ENCODE measurements at places on chromosomes 3 and 15.
A peak's percentile ranks its signal among the peaks of the same experiment; 100 is the strongest.

GRCh38 chr3:117512975-117513374 is 803.4 kb downstream of the TUSC7 start:
- DNase-seq = no peak

DNA sequence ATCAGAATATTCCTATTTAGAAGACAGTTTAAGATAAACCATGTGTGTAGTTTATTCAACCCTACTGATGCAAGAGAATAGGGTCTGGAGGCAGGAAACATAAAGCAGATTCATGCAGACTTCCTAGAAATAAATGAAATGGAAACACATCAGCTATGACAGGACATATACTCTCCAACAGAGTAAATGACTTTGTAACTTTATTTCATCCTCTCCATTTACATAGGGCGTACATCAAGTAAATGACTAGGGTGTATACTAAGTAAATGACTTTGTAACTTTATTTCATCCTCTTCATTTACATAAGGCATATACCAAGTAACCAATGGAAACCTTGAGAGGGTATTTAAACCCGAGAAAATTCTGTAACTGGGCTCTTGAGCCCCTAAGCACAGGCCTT is 17.6 kb upstream of the SRPRB start:
- no peak for DNase-seq

DNA sequence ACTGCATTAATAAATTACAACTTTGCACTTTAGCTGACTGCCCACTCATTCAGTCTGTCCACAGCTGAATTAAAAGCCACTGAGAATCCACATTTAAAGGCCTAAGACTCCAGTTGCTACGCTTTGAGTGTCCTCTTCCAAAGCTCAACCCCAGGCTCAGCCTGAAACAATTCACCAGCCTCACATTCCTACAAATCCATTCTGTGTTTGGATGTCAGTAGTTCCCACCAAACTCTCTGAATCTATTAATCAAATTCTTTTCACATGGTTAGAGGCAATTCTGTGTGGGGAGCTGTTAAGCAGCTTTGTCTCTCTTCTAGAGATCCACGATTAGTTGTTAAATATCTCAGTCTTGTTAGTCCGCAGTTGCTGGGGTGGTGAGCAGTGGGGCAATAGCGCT is 116.8 kb upstream of the UBE2E2 start:
- DNase-seq = no peak

DNA sequence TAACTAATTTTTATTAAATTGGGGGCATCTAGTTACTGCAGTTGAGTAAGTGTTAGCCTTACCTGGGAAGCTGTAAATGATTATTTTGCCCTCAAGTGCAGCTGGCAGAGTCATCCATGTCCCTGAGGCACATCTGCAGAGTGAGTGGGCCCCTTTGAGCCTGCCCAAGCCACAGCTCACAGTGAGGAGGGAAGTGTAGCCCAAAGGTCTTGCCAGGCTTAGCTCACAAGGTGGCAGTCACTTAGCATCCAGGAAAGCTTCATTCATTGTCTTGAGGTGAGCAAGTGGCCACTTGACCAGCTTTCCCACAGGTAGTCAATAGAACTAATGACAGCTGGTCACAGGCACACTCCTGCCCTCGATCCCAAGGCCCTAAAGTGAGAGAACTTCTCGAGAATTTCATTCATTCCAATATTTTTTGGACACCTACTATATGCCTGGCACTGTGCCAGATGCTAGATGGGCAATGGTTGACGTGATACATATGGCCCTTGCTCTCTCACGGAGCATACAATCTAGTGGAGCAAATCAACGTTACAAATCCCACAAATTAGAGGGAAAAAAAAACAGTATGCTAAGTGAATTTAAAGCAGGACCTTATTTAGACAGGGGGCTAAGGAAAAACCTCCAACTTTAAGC is 163.3 kb upstream of the IL12A start:
- no peak for DNase-seq

DNA sequence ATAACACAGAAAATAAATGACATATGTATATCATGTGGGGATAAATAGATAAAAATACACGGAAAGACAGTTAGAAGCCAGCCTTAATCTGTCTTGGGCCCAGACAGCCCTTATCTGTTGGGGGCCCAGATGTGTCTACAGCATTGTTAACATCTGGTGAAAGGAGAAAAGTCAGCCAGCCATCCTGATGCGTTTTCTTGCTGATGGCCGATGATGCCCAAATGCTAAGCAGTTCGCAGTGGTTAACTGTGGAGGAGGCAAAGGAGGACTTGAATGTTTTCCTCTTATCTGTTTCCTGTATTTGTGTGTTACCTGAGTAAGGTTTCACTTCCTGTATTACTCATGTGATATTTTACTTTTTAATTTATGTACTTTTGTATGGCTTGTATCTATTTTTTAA is 46.2 kb downstream of the NOX5 start:
- no peak for DNase-seq

DNA sequence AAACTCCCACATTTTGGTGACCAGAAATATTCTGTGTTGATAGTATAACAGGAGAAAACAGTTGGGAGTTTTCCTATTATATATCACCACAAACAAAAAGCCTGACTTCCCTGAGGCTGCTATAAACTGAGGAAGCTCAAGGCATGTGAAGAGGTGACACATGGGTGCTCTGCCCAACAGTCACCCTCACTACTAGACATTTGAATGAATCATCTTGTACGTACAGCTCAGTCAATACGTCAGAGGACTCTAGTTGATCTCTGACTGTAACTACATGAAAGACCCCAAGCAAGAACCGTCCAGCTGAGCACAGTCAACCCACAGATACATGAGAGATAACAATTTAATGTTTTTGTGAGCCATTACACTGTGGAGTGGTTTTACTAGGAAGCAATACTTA is 338.3 kb upstream of the ATP11B start:
- DNase-seq = no peak

DNA sequence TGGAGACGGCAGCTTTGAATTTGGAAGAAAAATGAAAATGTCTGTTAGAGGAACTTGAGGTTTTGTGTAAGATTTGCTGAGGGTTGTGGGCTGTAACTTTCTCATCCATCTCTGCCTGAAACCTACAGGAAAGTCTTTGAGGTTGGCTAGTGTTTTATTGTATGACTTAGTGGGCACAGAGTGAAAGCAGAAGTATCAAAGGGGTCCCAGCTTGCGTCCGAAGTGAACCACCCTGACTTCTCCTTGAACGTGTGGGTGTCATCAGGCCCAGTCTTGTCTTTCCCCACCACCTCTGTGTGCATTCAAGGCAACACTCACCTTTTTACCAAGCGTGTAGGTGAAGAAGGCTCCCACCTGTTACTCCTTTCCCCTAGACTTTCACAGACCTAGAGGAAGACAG is 682.1 kb upstream of the CFAP20DC start:
- no peak for DNase-seq

DNA sequence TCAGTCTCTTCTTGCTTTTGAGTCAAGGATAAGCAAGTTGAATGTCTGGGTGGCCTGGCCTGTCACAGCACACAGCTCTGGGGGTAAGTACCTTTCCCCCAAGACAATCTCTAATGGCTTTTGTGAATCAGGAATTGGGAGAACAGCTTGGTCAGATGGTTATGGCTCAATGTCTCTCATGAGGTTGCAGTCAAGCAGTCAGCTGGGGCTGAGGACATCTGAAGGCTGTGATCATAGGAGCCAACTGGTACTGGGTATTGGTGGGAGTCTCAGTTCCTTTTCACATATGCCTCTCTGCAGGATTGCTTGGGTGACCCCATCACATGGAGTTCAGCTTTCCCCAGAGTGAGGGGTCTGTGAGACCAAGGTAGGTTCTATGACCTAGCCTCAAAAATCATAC is 33.0 kb upstream of the TMEM158 start:
- DNase-seq = no peak

DNA sequence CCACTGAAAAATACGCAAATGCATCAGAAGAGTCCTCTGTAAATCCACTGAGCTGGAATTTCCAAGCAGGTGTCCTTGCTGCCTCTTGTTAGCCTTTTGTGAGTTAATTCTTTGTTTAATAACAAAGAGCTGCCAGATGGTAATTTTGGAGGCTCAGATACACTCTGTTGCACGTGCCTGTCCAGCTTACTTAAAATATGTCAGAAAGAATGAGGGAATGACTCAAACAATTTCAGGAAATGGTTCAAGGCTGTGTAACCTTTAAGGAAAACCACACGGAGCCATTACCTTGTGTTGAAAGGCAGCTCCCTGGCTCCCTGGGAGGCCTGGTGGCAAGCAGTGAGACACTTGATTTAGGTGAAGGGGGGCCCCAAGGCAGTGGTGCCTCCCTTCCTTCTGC is 302.2 kb upstream of the CTDSPL start:
- no peak for DNase-seq

DNA sequence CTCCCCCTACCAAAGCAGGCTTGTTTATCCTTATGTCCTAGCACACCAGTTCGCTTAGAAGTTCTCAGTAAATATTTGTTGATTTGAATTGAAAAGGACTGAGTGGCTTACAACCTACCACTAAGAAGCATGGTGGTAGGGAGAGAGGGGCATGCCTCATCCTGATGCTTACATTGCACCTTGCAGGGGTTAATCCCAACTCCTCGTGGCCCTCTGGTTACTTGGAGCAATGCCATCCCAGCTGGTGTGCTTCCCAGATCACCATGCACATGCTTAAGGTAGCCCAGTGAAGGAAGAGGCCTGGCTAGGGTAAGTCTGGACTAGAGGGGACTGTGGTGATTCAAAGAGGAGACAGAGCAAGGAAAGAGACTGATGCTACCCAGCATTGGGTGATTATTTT is 253.3 kb downstream of the CLSTN2 start:
- DNase-seq = no peak

DNA sequence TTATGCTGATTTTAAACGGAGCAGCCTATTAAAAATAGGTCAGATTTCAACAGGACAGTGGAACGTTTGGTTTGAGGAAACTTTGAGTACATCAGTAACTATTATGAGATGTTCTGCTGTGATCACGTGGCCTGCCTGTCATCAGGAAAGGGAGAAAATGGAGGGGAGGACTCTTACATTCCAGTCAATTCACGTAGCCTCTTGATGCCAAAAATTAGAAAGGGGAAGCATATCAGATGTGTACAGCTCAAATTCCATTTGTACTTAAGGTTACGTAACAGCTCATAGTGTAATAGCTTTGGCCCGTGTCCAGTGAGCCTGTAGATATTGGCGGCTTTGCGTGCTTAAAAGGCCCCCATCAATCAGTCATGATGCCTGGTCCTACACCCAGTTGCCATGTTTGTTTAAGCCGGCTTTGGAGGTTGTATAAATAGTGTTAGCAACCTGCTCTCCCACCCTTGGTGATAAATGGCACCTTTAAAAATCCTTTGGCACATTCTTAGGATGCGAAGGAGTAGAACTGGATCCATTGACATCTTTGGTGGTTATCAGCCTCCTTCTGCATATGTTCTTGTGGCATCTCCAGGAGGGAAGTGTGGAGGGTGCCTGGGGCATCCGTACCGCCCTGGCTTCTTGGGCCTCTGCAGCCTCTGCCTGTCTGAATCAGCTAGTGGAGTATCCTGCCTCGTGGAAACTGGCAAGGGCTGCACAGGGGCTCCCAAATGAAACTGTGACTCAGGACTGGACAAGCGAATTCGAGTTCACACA is 163.9 kb downstream of the THSD4 start:
- DNase-seq = no peak

DNA sequence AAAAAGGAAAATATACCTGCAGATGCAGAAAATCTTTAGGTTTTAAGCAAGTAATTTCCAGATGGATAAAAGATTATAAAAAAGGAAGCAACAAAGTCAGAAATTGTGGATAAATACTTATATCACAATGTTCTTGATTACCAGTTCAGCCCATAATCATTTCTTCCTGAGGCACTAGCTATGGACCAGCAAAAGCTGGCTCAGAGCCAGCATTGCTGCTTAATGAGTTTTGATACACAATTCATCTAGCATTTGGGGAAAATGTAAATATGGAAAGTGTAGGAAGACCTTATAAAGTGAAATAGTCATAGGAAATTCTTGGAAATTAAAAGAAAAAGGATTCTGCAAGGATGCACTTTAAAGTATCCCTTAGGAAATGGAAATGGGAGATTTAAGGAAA is 168.3 kb upstream of the GBE1 start:
- peak; percentile 5 for DNase-seq

DNA sequence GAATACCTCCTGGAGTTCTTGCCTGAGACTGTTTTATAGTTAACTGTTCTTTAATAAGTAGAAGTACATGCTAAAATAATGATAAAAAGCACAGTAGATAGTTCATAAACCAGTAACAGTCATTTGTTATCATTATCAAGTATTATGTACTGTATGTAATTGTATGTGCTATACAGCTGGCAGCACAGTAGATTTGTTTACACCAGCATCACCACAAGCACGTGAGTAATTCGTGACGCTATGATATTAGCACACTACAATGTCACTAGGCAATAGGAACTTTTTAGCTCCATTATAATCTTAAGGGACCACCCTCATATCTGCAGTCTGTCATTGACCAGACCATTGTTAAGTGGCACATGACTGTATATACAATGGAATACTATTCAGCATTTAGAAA is 534.7 kb downstream of the FHIT start:
- DNase-seq = no peak

DNA sequence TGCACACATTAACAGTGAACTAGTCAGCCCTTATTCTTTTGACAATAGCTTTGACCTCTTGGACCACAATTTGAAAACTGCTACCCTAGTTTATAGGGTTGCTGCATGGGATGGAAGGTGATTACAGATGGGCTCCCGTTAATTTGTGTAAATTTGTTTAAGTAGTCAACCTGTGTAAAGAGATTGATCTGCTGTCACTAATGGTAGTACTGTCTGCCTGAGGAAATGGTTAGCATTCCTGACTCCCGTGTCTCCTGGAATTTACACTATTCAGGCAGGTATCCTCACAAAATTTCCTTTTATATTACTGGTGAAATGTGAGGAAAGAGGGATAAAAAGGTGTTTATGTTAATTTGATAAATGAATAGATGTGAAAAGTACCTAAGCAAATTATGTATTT is 15.3 kb upstream of the EBLN2 start:
- DNase-seq = no peak

GRCh38 chr3:196994056-196994455 is 25.4 kb upstream of the PIGZ start:
- DNase-seq = no peak

DNA sequence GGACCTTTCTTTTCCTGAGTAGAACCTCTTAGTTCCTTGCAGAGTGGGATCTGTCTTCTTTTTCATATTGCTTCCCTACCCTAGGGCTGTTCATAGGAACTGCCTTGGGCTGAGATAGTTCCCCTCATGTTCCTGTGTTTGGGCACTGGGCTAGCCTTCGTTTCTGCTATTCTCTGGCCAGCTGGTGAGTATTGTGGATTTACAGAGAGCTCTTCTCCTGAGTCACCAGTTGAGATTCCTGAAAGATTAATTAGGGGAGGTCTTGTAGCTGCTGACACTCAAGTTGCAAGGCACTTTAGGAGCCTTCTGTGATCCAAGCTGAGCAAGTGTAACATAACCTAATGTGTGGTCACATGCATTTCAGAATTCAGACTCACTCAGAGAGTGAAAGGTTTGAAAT is 30.7 kb downstream of the CHD2 start:
- no peak for DNase-seq

GRCh38 chr3:179474480-179474879 is 23.2 kb upstream of the GNB4 start:
- no peak for DNase-seq
